ENCODE measurements at places on chromosomes 1 and 21.

DNA sequence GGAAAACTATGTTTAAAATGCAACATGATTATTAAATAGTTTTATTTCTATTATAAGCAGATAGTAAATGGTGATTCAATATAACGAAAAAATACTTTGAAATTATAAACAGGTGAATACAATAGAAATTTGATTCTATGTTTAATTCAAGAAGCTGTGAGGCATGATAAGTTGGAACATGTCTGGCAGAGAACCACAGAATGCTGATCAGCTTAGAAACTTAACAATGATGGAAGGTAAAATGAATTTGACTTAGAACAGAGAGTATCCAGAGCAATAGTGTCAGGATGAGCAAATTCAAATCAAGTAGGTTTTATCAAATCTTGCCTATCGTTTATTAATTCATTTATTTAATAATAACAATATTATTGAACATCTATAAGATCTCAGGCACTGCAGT is 83.4 kb upstream of the ADGRL4 start:
- no peak for DNase-seq

GRCh38 chr1:201038186-201038876 is 14.8 kb upstream of the KIF21B start:
- DNase-seq = no peak

- DNase-seq = no peak
Measured at GRCh38 chr1:110544753-110545152, 25.8 kb upstream of the KCNA10 start.

DNA sequence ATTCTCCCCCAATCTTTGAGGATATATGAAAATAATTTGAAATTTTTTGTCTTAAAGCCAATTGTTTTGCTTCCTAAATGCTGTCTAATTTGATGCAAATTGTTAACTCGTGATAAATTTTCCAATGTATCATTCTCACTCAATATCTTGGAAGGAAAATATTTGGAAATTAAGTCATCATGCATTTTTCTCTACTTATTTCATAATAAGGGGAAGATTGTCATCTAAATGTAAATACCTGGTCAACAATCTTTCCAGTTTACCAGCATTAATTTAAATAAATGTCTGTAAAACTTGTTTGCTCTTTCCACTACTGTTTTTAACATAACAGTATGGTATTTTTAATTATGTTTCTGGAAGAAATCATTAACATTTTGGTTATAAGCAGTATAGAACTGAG is 78.3 kb upstream of the KCTD3 start:
- DNase-seq = no peak

DNA sequence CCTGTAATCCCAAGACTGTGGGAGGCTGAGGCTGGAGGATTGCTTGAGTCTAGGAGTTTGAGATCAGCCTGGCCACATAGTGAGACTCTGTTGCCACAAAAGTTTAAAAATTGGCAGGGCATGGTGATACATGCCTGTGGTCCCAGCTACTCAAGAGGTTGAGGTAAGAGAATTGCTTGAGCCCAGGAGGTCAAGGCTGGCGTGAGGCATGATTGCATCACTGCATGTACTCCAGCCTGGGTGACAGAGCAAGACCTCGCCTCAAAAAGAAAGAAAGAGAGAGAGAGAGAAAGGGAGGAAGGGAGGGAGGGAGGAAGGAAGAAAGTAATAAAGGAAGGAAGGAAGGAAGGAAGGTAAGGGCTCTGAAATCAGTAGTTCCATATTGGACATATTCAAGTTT is 25.0 kb downstream of the GLUL start:
- DNase-seq = no peak

- no peak for DNase-seq
Measured at GRCh38 chr1:234613128-234613875, 3.3 kb upstream of the IRF2BP2 start.

- DNase-seq = no peak
Measured at GRCh38 chr1:116560704-116561490, 9.9 kb downstream of the CD58 start.

DNA sequence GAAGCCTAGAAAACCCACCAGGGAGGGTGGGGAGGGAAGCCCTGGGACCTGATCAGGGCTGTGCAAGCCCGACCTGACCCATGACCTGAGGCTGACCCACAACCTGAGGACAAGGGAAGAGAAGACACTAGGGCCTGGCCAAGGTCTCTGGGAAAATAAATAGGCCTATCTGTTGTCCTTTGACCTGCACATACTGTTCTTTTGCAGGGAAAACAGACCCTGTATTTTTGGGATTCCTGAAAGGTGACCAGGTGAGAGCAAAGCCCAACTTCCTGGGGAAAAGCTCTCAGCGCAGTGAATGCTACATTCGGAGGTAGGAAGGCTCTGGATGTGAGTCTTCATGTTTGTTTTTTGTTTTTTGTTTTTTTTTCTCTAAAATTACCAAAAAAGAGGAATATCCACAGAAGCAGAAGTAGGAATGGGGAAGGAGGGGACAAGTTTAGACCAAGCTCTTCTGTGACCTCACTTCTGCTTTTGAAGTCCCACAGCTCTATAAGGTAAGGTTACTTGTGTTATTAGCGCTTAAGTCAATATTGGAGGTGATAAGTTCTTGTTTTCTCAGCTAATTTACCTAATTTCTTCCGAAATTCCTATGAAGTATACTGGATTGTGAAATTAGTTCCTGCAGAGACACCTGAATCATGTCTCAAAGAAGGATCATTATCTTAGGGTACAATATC is 26.2 kb upstream of the LYST start:
- DNase-seq = no peak

DNA sequence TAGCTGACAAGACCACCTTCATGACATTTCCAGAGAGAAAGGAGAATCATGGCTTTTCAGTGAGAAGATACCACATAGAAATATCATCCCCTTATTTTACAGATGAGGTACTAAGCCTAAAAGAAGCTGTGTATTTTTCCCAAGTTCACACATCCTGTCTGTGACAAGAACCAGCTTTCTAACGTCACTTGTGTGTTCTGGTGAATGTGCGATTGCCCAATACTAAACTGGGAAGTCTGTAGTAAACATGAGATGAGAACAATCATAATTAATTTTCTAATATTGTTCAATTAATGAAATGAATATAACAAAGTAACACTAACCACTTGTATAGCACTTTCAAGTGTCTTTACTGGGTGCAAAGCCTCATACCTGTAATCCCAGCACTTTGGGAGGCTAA is 46.0 kb downstream of the PTGER3 start:
- no peak for DNase-seq

GRCh38 chr1:41521766-41522165 is 37.3 kb upstream of the EDN2 start:
- no peak for DNase-seq

DNA sequence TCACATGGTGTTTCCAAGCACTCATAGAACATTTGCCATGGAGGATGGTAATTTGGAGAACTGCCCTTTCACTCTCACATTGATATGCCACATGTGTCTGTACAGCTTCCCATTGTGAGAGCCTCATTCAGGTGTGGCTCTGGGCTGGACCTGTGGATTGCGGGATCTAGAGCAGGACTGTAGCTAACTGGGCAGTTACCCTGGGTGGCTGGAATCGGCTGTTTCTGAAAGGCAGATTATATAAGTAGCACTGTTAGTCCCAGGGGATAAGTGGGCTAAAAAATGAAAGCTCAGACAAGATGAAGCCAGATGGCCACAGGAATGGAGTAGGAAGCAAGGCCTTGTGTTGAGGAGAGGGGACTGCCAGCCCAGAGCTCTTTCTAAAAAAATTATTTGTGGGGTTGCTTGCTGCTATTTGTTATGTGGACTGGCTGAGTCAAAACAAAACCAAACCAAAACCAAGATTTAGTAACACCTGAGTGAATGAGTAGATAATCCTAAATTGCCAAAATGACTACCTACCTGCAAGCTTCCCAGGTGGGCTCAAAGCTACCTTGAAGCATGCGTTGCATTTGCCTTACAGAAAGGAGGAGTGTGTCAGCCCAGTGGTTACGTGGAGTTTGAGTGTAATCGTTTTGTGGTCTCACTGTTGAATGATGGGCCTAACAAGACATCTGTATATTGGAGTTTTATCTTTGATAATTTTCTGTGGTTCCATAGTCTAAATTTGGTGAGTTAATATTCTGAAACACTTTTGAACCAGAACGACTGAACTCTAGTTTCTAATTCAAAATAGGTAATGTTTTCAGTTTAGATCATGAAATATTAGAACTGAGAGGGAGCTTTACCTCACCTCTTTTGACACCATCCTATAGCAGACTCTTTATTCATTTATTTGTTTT is 58.0 kb downstream of the SDCCAG8 start:
- DNase-seq = peak; percentile 39

DNA sequence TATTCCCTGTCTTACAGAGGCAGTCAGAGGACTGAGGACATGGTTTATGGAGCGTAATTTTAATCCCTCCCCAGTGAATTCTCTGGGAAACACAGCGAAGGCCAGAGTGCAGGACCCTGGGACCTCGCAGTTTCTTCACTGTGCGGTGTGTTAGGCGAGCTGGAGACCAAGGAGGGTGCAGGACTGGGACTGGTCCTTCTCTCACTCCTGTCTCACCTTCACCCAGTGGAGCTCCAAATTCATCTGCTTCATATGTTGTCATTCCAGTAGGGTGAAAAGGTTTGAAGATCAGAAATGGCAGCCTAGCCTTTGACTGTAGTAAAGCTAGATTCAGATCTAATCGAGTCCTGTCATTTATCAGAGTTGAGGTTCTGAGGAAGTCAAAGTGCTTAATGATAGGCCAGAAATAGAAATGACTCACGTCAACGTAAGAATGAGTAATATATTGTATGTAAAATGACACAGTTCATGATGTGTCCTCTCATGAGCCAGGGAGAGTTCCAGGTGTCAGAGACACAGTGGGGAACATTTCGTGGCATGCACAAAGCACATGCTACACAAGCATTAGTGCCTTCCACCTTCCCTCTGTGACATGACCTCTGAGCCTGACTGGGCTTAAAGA is 647.5 kb downstream of the SMYD3 start:
- DNase-seq = peak; percentile 3

Data from activated CD4-positive, alpha-beta T cell treated with anti-CD3 and anti-CD28 coated beads, Interleukin-2, amount 50 U/mL, for 16 hours (primary cell).